Activated naive CD4-positive, alpha-beta T cell treated with anti-CD3 and anti-CD28 coated beads for 36 hours (primary cell): ENCODE measurements at places on chromosomes 2 and 18. TPM values are rescaled to one million over a fixed set of nuclear protein-coding genes. Genes with fewer than 3 reads are reported as not detected.

TTC39C gene
- 39.9 TPM for total RNA-seq

DNA sequence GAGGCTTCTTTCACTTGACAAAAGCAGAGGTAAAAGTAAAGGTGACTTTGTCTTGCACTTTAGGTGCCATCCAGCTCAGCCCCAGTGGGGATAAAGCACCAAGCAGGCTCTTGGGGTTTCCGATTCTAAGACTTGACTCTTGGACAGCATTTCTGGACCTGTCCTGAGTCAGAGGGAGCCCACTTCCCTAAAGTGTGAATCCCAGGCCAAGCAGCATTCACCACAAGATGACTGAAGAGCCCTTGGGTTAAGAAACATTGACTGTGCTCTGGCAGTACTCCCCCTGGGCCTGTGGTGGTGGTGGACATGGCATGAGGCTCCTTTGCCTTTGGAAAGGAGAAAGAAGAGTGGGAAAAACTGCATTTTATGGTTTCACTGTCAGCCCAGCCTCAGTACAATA, 638.0 kb upstream of the VRK2 start:
- H3K27me3 ChIP-seq = no peaks in the 10 kb centered on the region
- DNase-seq = no peak
- no peak overlapping the region for H3K4me3 ChIP-seq
- H3K27ac ChIP-seq = no peak overlapping the region
- no peaks in the 10 kb centered on the region for H3K36me3 ChIP-seq

GRCh38 chr2:241637795-241638660, 535 bp downstream of the ATG4B start:
- H3K4me1 ChIP-seq = peaks cover 57% of the 10 kb centered on the region
- H3K36me3 ChIP-seq = peaks cover 16% of the 10 kb centered on the region
- peak; percentile 37 for DNase-seq
- H3K27ac ChIP-seq = peak overlapping the region; percentile 63
- no peaks in the 10 kb centered on the region for H3K27me3 ChIP-seq

- H3K36me3 ChIP-seq = no peaks in the 10 kb centered on the region
- H3K27me3 ChIP-seq = peaks cover 56% of the 10 kb centered on the region
- peaks cover 12% of the 10 kb centered on the region for H3K4me1 ChIP-seq
- no peak for DNase-seq
- H3K27ac ChIP-seq = no peak overlapping the region
Measured at GRCh38 chr2:60544954-60545560, 8.4 kb downstream of the BCL11A start.

DNA sequence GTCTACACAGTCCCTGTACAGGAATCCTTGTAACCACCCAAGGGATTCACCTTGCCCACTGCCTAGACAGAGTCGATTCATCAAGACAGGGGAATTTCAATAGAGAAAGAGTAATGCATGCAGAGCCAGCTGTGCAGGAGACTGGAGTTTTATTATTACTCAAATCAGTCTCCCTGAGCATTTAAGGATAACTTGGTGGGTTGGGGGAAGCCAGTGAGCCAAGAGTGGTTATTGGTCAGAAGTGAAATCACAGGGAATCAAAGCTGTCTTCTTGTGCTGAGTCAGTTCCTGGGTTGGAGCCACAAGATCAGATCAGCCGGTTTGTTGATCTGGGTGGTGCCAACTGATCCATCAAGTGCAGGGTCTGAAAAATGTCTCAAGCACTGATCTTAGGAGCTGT, 17.8 kb upstream of the FAM98A start:
- DNase-seq = no peak
- H3K4me3 ChIP-seq = no peak overlapping the region
- no peaks in the 10 kb centered on the region for H3K27me3 ChIP-seq
- H3K36me3 ChIP-seq = peaks cover 35% of the 10 kb centered on the region
- no peak overlapping the region for H3K27ac ChIP-seq

DNA sequence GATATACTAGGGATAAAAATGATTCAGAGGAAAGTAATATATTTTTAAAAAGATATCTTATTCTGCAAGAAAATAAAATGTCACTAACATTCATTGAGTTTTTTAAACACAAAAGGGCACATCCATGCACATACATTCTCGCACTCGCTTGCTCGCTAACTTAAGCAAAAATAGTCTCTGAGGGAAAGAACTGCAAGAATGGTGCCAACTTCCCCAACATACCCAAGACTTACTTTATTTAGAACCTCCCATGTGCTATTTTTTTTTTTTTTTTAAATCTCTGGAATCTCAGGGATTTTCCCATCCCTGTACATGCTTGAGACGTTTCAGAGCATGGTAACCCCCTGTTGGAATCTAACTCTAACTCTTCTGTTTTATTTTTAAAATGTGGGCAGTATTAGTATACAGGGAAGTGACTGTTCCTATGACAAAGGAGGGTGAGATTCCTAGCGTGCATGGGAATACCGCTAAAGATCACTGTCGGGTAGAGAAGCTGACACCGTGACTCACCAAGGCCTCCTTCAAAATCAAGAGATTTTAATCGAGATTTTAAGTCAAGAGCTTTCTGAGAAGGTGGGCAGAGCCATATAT, 187.9 kb upstream of the ZEB2 start:
- no peak for DNase-seq
- H3K4me1 ChIP-seq = peaks cover 1% of the 10 kb centered on the region
- no peak overlapping the region for H3K27ac ChIP-seq
- H3K36me3 ChIP-seq = no peaks in the 10 kb centered on the region
